ENCODE measurements at places on chromosomes 5 and 9. TPM values are rescaled to one million over a fixed set of nuclear protein-coding genes. Genes with fewer than 3 reads are reported as not detected.
A peak's percentile ranks its signal among the peaks of the same experiment; 100 is the strongest.

GRCh38 chr5:127077366-127077765 is 4.1 kb upstream of the C5orf63 start:
- no peak for DNase-seq

GRCh38 chr9:107721705-107722245 is 232.2 kb upstream of the KLF4 start:
- no peak for DNase-seq

- no peak for DNase-seq
Measured at GRCh38 chr5:174827558-174827957, 103.2 kb downstream of the MSX2 start.

GRCh38 chr5:154541553-154541952 is 63.5 kb upstream of the HAND1 start:
- DNase-seq: no peak

DNA sequence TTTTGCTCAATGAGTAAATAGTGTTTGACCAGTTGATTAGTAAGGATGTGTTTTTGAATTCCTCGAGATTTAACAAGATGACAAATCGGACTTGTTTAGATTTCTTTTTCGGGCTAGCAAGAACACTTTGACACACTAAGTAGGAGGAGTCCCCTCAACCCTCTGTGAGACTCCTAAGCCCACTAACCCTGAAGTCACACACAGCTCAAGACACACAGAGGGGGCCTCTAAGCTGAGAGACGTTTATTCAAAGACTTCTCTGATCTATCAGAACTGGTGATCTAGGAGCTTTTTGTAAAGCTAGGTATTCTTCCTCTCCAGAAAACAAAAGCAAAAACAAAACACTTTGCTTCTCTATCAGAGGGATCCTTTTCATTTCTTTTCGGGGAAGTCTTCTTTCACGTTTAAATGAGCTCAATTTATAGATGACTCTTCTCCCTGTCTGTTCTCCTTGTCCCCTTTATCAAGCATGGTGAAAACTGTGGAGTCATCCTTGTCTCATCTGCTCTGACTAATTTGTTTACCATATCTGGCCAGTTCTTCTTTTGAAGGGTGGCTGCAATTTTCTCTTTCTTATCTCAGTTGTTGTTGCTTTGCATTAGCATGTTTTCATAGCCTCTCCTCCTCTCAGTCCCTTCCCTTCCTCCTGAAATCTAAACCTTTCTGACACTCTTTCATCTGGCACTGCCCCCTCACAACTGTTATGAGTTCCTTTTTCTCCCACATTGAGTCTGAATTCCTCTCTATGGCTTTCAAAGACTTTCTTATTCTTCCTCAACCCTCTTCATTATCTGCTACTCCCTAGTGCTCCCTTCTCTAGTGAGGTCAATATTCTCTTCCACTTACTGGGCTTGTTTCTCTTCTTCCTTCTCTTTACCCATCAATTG is 68.5 kb upstream of the RAI14 start:
- no peak for DNase-seq

DNA sequence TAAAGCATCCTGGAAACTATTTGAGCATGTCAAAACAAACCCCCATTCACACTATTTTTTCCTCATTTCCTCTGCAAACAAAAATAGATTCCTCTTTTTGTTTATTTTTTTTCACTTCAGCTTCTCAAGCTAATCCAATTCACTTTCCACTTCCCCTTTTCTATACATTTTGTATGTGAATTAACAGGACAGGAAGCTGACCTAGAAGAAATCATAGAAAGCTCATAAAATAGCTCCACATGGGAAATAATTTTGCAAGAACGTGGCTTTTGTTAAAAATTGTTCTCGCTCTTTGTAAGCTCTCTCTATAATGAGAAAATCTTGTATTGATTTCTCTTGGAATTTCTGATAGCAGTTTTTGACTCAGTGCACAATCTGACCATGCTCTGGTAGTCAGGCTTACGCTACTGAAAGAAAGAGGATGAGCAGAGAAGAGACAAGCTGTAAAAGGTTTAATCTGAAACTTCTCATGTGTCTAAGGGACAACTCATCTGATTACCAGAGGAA is 215.8 kb downstream of the ADAMTS12 start:
- DNase-seq: no peak

DNA sequence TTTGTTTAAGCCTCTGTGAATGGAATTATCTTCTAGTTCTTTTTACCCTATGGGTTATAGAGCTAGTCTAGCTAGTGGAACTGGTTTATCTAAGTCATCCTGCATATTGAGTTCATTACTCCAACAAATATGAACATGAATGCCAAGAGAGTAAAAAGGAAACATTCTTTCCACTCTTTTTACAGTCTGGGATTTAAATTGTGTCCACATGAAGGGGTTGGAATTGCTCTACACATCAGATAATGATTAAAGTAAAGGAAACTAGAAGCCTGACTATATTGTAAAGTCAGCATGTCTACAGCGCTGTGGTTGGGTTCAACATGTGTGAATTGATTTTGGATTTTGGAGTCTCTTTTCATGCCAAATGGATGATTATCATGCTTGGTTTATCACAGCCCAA is 173.1 kb downstream of the CCDC171 start:
- DNase-seq: no peak

GRCh38 chr9:107437716-107438115 is 51.9 kb downstream of the KLF4 start:
- no peak for DNase-seq

- no peak for DNase-seq
Measured at GRCh38 chr9:72954431-72955125, 1.7 kb upstream of the ALDH1A1 start.

DNA sequence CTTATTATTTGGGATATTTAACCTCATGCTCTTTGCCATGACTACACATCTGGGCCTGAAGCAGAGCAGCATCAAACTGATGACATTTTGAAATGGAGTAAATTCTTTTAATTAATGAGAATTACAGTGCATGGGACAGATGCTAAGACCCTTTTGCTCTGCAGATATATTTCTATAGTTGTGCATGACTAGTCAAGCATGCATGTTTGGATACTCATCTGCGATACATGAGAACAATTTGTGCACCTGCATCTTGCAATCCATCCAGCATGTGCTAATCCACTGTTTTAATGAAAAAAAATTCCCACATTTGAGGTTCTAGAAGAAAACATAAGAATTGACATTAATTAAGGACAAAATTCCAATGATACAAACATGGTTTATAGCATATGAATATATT is 1047.6 kb upstream of the ACO1 start:
- DNase-seq: no peak

- DNase-seq: no peak
Measured at GRCh38 chr9:90950600-90950999, 149.0 kb downstream of the SYK start.

Gene RNF44
- 16.3 TPM for total RNA-seq

Gene HCN1
- total RNA-seq: 32.5 TPM

Gene PRDM9
- total RNA-seq: not detected

Gene TAF1L
- total RNA-seq: not detected

Gene HMMR
- 6.1 TPM for total RNA-seq

Gene C5orf52
- total RNA-seq: not detected

Gene CD14
- 17.6 TPM for total RNA-seq

Gene FST
- 12.4 TPM for total RNA-seq

DNA sequence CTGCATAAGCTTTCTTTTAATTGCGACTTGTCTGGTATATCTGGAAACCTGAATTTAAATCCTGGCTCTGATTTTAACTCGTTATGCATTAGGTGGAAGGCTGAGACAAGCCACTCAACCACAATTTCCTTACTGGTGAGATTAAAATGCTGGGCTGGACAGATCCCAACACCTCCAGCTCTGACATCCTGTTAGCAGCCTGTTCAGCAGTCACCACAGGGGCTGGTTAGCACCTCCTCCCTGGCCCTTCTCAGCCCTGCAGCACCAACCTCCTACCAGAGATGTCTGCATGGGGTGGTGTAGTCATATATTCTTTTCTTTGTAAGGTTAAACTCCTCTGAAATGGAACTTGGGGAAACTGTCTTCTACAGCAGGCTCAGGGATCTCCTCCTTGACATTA is 156.5 kb upstream of the NFIL3 start:
- no peak for DNase-seq

DNA sequence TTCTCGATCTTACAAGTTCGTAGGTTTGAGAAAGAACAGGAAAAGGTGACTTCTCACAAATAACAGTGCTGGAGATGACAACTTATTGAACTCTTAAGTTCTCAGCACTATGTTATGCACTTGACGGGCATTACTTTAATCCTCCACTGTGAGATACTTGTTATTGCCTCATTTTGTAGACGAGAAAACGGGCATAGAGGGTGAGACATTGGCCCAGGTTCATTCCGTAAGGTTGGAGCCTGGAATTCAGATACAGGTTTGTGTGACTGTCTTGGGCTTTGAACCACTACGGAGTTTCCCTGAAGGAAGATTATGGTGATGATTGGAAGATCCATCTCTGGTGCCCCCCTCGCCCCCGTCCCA is 657 bp downstream of the MAT2B start:
- DNase-seq: no peak

DNA sequence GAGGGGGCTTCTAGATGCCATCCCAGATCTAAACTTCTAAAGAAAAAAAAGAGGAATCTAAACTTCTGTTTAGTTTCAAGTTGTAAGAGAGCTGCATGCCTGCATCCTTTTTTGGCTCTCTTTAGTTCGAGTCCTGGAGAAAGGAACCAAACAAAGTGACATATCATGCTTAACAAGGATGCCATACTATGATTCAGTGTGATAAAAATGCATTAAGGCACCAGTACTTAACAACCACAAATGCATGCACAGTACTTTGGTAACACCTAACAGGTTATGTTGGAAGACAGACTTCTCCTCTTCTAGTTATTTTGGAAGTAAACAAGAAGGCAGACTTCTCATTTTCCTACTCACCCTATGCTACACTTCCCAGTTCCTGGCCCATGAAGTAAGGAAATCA is 27.3 kb downstream of the NME5 start:
- DNase-seq: no peak

- DNase-seq: no peak
Measured at GRCh38 chr5:174732036-174733020, 7.9 kb downstream of the MSX2 start.

DNA sequence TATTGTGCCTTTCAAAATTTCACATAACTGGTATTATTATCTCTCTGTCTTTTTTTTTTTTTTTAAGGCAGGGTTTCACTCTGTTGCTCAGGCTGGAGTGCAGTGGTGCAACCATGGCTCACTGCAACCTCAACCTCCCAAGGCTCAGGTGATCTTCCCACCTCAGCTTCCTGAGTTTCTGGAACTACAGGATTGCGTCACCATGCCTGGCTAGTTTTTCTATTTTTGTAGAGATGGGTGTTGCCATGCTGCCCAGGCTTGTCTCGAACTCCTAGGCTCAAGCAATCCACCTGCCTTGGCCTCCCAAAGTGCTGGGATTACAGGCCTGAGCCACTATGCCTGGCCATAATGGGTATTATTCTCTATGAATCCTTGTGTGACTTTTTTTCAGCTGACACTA is 402.3 kb upstream of the SMARCA2 start:
- DNase-seq: no peak

Gene SPINK6
- total RNA-seq: not detected

GRCh38 chr5:160311491-160312133 is 752 bp downstream of the CCNJL start:
- peak; percentile 58 for DNase-seq

- no peak for DNase-seq
Measured at GRCh38 chr5:132951897-132952296, 11.5 kb downstream of the AFF4 start.

Gene FBXO38
- 94.8 TPM for total RNA-seq
